ENCODE measurements at places on chromosomes 12 and 14. TPM values are rescaled to one million over a fixed set of nuclear protein-coding genes. Genes with fewer than 3 reads are reported as not detected.

The TRMT61A gene
- total RNA-seq, result 9.2 TPM

- DNase-seq, result no peak
Observed at GRCh38 chr12:90970471-90970870, 15.5 kb upstream of the CCER1 start.

GRCh38 chr12:104864668-104865067 lies 93.4 kb downstream of the SLC41A2 start:
- no peak for DNase-seq

The MAP1LC3B2 gene
- 2.1 TPM for total RNA-seq

DNA sequence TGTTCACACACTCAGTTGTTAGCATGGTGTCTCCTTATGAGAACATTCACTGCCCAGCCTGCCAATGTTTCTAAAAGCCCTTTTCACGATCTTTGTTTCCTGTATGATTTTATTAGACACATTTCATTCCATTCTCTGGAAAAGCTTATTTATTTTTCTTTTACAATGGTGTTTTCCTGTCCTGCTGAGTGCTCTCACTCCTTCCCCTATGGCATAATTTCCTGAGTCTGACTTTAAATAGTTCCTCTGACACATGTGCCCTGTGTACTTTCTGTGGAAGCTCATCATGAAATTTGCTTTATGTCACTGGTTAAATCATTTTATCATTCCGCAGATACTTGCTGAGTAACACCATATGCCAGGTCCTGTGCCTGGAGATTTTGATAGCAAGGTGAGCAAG lies 612.0 kb downstream of the FLRT2 start:
- DNase-seq, result no peak

- DNase-seq, result no peak
Observed at GRCh38 chr14:45519766-45520165, 266.8 kb upstream of the MIS18BP1 start.

DNA sequence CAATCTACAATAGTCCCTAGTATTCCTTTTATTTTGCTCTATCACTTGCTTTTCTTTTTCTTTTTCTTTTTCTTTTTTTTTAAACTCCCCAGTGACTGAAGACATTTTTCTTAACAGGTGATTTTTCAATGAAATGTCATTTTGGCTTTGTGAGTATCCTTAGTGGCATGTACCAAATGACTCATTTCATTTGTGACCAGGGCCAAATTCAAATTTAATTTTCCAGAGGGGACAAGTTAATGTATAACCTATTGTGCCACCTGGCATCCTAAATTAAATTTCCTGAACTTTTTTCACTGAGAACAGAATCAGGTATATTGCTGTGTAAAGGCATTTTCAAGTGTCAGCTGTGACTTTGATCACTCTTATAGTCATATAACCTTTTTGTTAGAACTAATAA lies 39.7 kb upstream of the SYT1 start:
- DNase-seq, result no peak

- DNase-seq, result no peak
Observed at GRCh38 chr12:92411687-92412086, 266.0 kb upstream of the BTG1 start.

DNA sequence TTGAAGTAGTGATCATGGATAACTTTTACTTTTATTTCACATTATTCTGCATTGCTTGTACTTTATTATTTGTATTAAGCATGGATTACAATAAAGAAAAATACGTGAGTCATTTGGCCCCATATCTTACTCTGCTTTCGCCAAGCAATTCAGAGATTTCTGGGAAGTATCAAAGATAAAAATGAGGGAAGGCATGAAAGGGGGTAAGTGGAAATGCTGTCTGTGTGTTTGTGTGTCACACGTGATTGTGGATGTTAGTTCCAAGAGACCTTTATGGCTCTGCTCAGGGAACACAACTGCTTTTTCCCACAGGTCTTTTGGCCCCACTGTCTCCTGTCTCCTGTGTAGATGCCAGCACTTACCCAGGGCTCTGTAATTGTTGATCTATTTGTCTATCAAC lies 10.5 kb downstream of the NID2 start:
- no peak for DNase-seq

The GNPNAT1 gene
- 3.8 TPM for total RNA-seq

The BHLHE41 gene
- not detected for total RNA-seq

The MYF5 gene
- not detected for total RNA-seq

DNA sequence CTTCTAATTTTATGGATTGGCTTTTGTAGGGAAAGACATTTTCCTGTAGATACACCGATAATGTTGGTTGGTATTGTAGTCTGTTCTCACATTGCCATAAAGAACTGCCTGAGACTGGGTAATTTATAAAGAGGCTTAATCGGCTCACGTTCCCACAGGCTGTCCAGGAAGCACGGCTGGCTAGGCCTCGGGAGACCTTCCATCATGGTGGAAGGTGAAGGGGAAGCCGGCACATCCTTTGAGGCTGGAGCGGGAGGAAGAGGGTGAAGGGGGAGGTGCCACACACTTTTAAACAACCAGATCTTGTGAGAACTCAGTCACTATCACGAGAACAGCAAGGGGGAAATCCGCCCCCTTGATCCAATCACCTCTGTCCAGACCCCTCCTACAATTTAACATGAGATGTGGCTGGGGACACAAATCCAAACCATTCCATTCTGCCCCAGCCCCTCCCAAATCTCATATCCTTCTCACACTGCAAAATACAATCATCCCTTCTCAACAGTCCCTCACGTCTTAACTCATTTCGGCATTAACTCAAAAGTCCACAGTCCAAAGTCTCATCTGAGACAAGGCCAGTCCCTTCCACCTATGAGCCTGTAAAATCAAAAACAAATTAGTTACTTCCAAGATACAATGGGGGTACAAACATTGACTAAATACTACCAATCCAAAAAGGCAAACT lies 66.7 kb upstream of the EIF5 start:
- DNase-seq, result no peak

The TAS2R46 gene
- 1.6 TPM for total RNA-seq

DNA sequence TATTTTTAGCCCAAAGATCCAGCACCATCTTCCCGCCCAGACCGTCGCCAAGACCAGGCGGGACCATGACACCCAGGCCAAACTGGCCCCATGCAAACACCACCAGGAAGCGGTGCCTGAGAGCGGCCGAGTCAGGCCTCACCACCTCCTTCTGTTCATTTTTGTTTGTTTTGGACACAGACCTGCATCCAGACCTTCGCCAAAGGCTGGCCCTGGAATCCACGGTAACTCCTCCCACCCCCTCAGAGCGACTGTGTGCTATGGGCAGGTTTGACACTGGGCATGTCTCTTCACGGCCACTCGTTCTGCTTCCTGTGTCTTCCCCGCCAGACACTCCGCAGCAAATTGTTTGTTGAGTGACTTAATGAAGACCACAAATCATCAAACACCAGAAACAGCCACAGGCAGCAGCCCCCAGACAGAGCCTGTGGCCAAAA lies 47.1 kb downstream of the NCOR2 start:
- no peak for DNase-seq

- DNase-seq, result no peak
Observed at GRCh38 chr14:20564501-20564997, 3.7 kb upstream of the RNASE9 start.

GRCh38 chr14:75689012-75689411 lies 28.0 kb downstream of the TTLL5 start:
- DNase-seq, result no peak

DNA sequence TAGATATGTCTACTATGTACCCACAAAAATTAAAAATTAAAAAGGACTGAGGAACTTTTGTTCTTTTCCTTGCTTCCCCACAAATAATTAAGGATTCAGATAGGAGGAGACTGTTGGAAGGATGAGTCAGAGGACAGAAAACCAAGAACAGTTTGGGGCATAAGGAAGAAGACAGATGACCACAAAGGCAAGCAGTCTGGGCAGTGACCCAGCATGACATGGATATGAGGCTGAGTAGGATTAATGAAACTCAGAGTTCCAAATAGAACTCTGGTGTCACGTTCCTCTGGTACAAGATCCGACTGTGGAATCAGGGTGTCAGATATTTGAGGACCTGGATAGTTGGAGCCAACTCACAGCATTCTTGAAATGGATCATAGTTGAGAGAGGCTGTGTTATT lies 89.3 kb upstream of the SLC38A4 start:
- no peak for DNase-seq

The C12orf54 gene
- not detected for total RNA-seq

- DNase-seq, result no peak
Observed at GRCh38 chr14:41817626-41818025, 210.9 kb downstream of the LRFN5 start.

GRCh38 chr14:104086661-104087461 lies 1.4 kb downstream of the ASPG start:
- no peak for DNase-seq

DNA sequence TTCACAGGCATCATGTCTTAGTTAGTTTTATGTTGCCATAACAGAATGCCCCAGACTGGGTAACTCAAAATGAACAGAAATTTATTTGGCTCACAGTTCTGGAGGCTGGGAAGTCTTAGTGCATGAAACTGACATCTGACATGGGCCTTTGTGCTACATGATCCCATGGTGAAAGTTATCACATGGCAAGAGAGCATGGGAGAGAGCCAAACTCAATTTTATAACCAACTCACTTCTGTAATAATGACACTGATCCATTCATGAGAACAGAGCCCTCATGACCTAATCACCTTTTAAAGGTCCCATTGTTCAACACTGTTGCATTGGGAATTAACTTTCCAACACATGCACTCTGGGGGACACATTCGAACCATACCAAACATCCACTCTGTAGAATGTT lies 1015.1 kb downstream of the DIO2 start:
- DNase-seq, result no peak

DNA sequence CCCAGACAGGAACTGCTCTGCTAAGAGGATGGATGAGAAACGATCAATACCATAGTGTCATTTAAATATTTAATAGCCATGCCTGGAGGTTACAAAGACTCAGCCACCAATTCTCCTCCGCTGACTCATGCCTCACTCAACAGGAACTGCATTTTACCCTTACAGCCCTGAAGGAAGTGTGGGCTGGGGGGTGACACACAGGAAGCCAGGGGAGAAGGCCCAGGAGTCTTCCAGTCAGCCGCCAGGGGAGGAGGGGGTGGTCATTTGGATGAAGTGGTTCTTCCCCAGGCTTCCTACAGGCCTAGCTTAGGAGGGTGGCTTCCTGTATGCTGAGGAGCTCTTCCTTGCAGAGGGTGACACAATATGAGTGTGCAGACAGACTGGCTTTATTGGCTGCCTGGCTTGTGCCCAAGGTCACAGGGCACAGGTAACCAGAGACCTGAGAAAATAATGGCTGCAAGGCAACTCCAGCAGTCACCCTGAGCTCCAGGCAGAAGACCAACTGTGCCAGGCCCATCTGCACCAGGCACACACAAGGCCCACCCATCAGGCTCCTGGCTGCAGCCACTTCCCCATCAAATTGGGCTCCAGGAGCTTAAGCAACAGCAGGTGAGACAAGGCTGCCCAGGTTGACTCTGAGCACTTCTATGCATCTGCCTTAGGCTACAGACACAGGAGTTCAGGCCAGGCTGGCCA lies 30.6 kb upstream of the RPLP0 start:
- peak; percentile 68 for DNase-seq

- DNase-seq, result no peak
Observed at GRCh38 chr14:73472185-73473114, 14.1 kb upstream of the NUMB start.

DNA sequence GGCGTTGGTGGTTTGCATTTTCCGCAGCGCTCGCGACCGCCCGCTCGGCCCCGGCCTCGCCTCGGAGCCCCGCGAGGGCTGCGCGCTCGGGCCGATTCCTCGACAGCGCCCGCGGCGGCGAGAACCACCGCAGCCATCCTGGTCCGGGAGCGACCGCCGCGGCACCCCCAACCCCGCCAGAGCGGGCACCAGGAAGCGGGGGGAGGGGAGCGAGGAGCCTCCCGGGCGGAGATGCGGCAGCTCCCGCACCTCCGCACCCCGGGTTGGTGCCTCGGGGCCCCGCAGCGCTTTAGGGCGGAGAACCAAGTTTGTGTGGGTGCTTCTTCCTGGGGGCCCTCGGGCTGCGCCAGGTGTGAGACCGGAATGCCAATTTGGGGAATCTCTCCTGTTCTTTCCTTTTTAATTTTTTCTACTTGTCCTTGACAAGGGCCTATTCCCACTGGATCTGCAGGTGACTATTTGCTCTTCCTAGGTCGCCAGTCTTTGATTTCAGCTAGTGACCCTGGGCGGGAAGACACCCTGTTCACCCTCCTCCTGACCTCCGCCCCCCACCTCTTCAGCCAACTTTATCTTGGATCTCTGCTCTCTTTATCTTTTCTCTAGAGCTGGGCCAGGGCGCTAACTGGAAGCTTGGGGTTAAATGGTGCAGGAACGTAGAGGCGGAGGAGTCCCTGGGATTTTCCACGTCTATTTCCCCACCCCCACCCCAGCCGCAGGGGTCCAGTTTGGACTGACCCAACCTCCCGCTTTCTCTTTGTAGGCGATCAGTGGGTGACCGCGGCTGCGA lies at the start of gene SOCS2:
Gene SOCS2, plus strand, starts transcription at position 751 of the 787 bp plus-strand sequence. CDS start 223 bp downstream, outside the sequence.
- DNase-seq, result peak; percentile 25

DNA sequence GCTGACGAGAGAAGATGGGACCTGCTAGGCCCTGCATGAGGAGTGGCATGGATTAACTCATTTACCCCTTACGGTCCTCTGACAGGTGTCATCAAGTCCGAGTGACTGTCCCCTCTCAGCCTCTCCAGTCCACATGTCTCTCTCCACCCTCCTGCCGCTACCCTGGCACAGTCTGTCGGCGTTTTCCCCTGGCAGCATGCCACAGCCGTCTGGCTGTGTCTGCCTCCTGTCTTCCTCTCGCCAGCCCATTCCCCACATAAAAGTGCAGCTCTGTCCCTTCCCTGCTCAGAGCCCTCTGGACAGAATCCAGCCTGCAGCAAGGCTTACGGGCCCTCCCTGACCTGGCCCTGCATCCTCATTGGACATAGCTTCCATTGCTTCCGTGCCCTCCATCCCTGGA lies 45.6 kb downstream of the UBE3B start:
- no peak for DNase-seq

- DNase-seq, result peak; percentile 4
Observed at GRCh38 chr12:108768591-108769500, 37.5 kb upstream of the CORO1C start.

DNA sequence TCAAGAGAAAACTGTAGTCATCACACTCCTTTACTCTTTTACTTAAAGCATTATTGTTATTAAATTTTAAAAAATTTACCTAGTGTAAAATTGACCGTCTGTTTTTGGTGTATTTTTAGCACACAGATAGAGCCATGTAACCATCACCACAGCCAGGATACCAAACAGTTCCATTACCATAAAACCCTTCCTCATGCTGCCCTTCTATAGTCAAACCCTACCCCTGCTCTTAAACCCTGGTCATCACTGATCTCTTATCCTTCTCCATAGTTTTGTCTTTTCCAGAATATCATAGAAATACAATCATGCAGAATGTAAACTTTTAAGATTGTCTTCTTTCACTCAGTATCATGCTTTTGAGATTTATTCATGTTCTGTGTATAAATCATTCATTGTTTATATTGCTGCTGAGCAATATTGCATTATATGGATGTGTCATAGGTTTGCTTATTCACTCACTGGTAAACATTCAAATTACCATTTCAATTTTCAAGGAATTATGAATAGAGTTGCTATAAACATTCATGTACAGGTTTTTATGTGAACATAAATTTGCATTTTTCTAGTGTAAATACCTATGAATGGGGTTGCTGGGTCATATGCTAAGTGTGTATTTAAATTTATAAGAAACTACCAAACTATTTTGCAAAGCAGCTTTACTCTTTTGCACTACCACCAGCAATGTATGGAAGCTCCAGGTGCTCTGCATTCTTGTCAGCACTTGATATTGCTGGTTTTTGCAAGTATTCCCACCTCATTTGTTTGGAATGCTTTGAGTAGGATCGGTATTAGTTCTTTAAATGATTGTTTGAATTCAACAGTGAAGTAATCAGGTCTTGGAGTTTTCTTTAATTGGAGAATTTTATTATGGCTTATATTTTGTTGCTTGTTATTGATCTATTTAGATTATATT lies 125.5 kb downstream of the LMNTD1 start:
- no peak for DNase-seq

Measured in CD4-positive, alpha-beta T cell (primary cell).